ENCODE measurements at places on chromosomes 3 and 15.

- peak; percentile 19 for DNase-seq
Measured at GRCh38 chr15:35078221-35078915, 6.7 kb downstream of the NANOGP8 start.

- DNase-seq = no peak
Measured at GRCh38 chr15:87961851-87962420, 294.6 kb downstream of the NTRK3 start.

DNA sequence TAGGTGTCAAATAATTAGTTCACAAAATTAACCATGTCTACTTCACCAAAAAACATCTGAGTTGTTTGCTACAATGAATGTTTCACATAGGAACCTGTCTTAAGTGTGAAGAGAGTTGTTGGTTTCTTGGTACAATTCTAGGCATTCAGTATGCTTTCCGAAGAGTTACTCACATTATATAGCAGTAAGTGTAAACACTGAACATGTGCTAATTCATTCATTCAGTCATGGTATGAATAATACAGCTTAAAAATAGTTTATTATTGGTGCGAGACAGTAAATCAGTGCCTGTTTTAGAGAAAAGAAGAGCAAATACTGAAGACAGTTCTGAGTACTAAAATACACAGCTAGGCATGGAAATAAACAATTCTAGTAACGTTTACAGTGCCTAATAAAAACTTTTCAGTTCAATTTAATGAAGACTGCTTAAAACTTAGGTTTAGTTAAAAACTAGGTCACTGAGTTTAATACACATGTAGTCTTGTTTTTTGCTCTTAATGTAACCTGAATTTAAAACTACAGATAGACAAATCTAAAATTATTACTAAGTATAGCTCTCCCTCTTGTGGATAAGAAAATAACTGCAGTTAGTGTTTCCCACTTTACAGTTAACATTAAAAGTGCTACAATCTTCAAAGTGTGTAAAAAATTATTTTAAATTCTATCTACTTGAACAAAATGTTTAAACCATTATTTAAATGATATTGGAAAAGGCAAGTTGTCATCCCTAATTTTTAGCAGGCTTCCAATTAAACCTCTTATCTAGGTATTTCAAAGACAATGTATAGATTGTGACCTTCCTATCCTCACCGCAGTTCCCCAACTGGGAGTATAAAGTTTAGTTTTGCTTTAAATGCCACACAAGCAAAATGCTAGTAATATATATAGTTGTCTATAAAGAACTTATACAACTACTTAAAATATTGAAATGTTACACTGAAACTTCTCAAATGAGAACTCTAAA is 20.1 kb upstream of the ZCWPW2 start:
- DNase-seq = no peak

GRCh38 chr3:312911-313310 is 116.3 kb downstream of the CHL1 start:
- no peak for DNase-seq

Measured in non-pigmented ciliary epithelial cell (primary cell).